ENCODE measurements at places on chromosomes 7 and 10.

DNA sequence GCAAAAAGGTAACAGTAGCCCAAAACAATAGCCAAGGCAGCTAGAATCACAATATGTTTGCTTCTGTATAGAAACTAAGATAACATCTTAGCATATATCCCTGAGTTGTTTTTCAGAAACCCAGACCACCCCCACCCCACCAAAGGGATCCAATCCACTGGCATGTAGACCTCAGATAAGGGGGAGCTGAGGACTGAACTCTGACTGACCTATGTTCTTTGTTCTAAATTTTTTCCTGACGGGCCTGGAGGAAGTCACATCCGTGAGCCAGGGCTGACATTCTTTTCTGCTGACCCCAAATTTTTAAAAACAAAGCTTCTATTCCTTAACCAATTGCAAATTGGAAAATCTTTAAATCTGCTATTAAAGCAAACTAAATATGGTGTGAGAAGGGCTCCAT lies 493.9 kb upstream of the IGFBP3 start:
- DNase-seq, result peak; percentile 54

GRCh38 chr7:36152756-36153570 lies at the start of gene EEPD1:
Gene EEPD1 (plus strand): TSS chr7:36153254. CDS start chr7:36154325, 1,071 bp downstream.
- peak; percentile 99 for DNase-seq

- peak; percentile 76 for DNase-seq
Observed at GRCh38 chr10:95841661-95842498, 65.9 kb upstream of the CC2D2B start.

DNA sequence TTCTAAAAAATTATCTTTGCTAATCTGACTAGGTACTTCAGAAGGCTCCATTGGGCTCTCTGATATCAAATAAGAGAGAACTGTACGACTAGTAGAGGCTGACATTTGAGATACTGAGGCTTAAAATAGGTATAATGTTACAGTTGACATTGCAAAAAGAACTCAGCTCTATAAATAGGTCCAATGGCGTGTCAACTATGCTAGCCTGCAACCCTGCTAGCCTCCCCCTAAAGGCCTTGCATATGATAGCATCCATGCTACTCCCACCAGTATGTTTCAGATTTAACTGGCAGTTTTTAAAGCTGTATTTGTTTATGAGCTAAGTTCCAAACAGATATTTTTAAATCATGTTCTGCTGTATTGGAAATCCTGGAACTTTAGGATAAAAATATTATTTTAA lies at the start of gene PPP1R3A:
Gene PPP1R3A, minus strand, starts transcription at position 64 of the 400 bp plus-strand sequence. Its CDS starts 13 bp downstream, at position 51.
- no peak for DNase-seq

DNA sequence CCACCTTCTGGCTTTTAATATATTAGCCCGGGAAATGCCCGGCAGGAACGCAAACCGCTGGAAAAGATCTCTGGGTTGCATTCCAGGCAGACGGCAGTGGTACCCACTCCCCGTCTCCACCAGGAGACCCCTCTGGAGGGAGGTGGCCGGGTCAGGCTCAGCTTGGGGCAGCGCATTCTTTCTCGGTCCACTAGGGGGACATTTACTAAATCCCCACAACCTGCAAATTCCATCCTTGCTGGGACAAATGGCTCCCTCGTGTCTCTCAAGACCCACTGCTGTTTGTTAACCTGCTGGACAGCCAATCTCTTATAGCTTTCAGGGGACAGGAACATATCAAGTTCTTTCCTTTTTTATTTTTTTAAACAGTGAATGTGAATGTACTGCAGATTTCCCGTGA lies 45.8 kb upstream of the CARD11 start:
- peak; percentile 9 for DNase-seq

GRCh38 chr7:294440-295154 lies 4.6 kb downstream of the FOXL3 start:
- DNase-seq, result no peak

GRCh38 chr7:89104748-89105685 lies 309.5 kb upstream of the TEX47 start:
- peak; percentile 19 for DNase-seq

DNA sequence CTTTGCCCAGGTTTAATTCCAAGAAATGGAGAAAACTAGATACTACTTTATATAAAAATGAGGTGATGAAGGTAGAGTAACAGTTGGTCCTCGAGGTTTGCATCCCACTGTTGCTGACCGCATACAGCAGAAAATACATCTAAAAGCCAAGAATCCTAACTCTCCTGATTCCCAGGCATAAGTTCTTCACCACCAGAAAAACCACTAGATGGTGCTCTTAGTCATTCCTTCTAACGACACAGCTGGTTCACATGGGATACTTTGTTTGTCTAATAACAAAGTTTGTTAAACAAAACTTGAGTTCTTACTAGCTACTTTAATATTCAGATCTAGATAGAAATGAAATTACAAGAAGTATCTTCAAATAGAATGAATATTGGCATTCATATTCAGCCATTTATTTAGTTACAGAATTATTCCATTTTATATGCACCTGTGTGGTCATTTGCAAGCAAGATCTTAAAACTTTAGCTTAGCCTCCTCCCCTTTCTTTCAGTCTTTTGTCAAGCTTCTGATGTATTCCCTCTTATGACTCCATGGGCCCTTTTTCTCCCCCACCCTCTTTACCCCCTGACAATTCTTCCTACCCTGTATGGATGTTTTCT lies 54.1 kb upstream of the CYP26C1 start:
- DNase-seq, result peak; percentile 76
